Omental fat pad (tissue), 4 donors: ENCODE measurements at places on chromosomes 7 and 10. TPM values are rescaled to one million over a fixed set of nuclear protein-coding genes. Genes with fewer than 3 reads are reported as not detected.

- DNase-seq, result no peak
Measured at GRCh38 chr7:144391823-144392255, 11.7 kb downstream of the NOBOX start.

- DNase-seq, result no peak
Measured at GRCh38 chr10:97445357-97445721, 467 bp downstream of the EXOSC1 start.

DNA sequence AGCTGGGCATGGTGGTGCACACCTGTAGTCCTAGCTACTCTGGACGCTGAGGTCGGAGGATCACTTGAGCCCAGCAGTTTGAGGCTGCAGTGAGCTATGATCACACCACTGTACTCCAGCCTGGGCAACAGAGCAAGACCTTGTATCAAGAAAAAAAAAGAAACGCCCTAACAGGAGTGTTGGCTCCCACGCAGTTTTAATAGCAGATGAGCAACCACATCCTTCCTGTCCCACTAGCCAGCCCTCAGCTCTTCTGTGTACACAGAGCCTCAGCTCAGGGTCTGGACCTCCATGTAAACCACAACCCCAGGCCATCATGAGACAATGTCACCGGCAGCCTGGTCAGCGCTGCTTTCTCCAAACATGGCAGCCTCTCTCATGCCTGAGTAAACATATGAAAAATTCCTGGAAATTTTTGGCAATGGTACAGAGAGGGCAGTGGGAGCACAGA, 108.2 kb downstream of the PIP4K2A start:
- no peak for DNase-seq

CYP26C1 gene
- total RNA-seq, result not detected

CDHR1 gene
- 0.16 TPM for total RNA-seq
